Activated CD4-positive, alpha-beta T cell treated with anti-CD3 and anti-CD28 coated beads, Interleukin-2, amount 50 U/mL, for 24 hours (primary cell): ENCODE measurements at places on chromosomes 12 and 14.

DNA sequence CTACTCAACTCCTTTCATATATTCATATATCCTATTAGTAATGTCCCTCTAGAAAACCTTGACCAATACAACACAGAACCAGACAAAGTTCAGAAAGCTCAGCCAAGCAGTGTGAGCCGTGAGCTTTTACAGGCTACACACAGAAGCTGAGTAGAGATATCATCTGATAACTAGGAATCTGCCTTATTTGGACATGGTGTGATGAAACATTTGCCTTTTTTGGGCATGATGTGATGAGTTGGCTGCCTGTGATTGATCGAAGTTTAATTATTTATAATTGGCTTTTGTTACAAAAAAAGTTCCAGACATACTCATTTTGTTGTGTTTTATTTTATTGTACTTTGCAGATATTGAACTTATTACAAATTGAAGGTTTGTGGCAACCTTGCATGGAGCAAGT, 46.6 kb downstream of the TESPA1 start:
- no peak for DNase-seq

GRCh38 chr14:70891737-70892136, 15.5 kb upstream of the PCNX1 start:
- DNase-seq: no peak

DNA sequence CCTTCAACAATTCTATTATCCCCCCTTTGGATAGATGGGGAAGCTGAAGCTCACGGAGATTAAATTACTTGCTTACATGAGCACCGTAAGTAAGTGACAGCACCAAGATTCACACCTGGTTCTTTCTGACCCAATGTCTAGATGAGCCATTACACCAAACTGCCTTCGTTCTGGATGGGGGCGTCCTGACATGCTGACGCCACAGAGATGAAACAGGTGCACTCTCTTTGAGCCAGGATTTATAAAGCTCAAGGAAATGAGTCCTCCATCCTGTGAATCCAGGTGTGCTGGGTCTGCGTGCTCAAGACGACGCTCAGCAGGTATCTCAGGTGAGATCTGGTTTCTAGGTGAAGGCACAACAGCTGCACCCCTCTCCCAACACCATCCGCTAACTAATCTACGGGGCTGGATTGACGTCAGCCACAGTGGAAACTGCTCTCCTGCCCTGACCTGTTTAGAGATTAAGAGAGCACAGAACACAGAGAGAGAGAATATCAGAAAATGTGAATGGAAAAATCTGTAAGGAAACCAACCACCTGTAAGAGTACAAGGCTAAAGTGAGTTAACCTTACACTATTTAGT, 61.6 kb downstream of the KSR2 start:
- DNase-seq: no peak

GRCh38 chr14:34837801-34838322, 37.3 kb downstream of the BAZ1A start:
- no peak for DNase-seq
